Breast epithelium (tissue), 4 donors: ENCODE measurements at places on chromosomes 4 and X. TPM values are rescaled to one million over a fixed set of nuclear protein-coding genes. Genes with fewer than 3 reads are reported as not detected.

- DNase-seq = no peak
Observed at GRCh38 chr4:153137159-153137558, 67.1 kb upstream of the TRIM2 start.

- DNase-seq = no peak
Observed at GRCh38 chrX:2828344-2828958, at the start of gene GYG2. GYG2 (plus strand) TSS chrX:2828930; CDS start chrX:2830189, 1,259 bp downstream.

The GUCY1A1 gene
- total RNA-seq = 75.8 TPM

GRCh38 chrX:123201720-123202119, 17.6 kb downstream of the GRIA3 start:
- DNase-seq = no peak

DNA sequence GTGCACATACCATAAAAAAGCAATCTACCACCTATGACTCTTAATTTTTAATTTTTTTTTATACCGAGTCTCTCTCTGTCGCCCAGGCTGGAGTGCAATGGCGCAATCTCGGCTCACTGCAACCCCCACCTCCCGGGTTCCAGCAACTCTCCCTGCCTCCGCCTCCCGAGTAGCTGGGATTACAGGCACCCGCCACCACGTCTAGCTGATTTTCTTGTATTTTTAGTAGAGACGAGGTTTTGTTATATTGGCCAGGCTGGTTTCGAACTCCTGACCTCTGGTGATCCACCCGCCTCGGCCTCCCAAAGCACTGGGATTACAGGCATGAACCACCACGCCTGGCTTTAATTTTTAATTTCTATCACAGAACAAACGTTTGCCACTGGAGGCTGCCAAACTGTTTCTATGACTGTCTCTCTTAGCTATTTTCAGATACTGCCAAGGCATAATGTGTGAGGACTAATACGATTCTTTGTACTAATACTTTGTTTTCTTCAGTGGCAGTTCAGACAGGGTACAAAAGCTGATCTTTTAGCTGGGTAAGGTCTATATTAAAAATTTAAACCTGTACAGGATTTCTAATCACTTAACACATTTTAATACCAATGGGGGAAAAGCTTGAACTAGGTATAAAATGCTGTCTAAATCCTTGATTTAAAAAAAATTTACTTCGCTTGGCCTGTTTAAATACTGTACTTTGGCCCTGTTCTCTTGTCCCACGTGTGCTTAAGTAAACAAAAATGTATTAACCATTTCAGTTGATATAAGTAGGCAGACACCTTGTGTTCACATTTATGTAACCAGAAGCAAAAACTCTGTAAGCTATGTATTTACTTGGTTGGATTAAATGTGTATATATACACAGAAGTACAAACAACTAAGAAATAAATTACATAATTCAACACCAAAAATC, 2.3 kb downstream of the PGRMC2 start:
- no peak for DNase-seq

- DNase-seq = no peak
Observed at GRCh38 chr4:5012244-5012898, 6.9 kb downstream of the CYTL1 start.

GRCh38 chrX:153844509-153845082, 14.3 kb upstream of the PDZD4 start:
- DNase-seq = no peak

The UGT2A1 gene
- total RNA-seq = not detected

DNA sequence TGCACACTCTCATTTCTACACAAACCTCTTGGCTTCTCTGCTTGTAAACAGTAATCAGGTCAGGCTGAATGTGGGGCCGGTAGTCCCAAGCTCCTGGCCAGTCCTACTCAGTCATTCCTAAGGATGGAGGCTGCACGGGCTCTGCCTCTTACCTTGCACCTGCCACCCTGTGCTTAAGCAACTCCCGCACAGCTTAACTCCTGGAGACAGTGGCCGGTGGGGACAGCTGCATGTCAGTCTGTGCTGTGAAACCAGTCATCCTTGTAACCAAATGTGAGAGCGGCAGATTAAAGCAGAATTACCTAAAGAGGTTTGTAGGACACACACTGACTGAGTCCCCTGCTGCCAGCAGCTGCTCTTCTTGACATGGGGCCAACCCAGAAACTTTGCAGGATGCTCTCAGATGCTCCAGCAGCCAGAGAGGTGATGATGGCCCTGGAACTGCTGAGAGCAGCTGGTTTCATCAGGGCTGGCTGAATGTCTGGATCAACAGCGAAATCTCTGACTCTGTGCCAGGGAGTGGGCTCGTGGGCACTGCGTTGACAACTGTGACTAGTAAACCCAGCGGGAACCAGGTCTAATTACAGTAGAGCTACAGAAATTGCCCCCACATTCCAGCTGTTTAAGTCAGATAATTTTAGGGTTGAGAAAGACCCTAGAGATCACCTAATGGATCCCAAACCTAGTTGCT, 123.7 kb downstream of the ANAPC4 start:
- DNase-seq = no peak

DNA sequence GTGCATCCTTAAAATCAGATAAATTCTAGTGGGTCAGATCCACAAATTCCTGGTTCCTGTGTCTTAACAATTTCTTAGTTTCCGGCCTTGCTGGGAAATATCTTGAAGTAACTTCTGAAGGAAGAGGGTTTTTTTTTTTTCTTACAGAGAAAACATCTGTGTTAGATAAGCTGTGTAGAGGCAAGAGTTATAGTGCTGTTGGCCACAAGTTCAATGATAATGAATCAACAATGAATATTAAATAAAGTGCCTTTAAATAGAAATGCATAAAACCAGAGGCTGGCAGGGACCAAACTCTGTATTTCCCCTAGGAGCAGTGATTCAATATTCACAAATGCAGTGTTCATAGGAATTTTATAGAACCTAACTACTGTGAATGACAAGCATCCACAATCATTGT, 711.9 kb upstream of the ATOH1 start:
- DNase-seq = no peak

DNA sequence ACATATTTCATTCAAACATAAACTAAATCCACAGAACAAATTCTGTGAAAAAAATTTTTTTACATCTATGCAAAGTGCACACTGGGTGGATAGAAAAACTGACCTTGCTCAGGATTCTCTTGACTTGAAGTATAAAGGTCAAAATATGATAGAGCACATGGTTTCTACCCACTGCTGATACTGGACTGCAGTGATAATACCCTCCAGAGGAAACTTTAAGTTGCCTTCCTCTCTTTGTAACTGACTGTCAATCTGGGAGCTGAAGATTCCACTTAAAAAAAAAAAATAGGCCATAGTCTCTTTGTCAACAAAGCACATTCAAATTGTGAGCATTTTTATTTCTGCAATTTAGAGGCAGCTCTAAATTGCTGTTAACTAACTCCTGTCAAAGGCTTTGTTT, 3.2 kb upstream of the AMMECR1 start:
- DNase-seq = no peak

GRCh38 chr4:119032921-119033685, 102.5 kb upstream of the MYOZ2 start:
- no peak for DNase-seq

DNA sequence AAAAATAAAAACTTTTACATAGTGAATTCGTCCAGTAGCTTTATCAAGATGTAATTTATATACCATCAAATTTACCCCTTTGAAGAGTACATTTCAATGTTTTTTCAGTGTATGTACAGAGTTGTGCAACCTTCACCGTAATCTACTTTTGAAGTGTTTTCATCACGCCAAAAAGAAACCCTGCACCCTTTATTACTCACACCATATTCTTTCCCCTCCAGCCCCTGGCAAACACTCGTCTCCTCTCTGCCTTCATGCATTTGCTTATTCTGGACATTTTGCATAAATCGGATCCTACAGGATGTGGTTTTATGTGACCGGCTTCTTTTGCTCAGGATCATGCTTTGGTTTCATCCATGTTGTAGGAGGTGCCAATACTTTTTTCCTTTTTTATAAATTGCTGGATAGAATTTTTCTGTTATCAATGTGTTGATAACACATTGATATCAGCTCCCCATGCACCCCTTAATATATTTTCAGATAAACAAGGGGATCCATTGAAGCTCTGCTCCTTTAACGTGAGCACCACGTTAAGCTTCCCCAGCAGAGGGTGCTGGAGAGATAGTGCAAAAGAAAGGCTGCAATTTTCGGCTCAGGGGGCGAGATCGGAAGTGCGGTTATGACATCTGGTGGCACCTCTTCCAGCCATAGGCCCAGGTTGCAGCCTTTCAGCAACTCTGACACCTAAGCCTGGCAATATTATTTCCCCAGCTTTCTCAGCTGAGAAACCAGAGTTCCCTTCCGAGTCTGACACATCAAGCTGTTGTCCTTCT, 100.1 kb upstream of the VCX3B start:
- no peak for DNase-seq

DNA sequence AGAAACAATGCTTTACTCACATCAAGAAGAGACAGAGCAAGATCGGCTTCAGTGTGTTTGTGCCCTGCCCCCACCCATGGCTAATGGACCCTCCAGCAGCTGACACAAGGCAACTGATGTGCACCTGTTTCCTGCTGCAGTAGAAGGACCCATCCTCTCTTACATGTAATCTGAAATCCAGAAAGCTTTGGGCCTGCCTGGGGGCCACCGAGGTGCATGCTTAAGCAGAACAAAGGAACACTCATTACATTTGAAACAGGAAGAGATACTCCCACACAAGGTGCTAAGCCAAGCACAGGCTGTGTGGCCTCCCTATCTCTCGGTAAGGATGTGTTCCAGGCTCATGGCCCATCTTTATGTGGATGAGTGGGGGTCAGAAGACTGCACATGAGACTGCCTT, 338.0 kb downstream of the SPOCK3 start:
- no peak for DNase-seq

- no peak for DNase-seq
Observed at GRCh38 chr4:76923619-76924357, 25.8 kb upstream of the SEPTIN11 start.

- DNase-seq = no peak
Observed at GRCh38 chr4:95985791-95986550, 146.1 kb downstream of the PDHA2 start.
